AG10803 (cell line): ENCODE measurements at places on chromosomes 7 and 10.

DNA sequence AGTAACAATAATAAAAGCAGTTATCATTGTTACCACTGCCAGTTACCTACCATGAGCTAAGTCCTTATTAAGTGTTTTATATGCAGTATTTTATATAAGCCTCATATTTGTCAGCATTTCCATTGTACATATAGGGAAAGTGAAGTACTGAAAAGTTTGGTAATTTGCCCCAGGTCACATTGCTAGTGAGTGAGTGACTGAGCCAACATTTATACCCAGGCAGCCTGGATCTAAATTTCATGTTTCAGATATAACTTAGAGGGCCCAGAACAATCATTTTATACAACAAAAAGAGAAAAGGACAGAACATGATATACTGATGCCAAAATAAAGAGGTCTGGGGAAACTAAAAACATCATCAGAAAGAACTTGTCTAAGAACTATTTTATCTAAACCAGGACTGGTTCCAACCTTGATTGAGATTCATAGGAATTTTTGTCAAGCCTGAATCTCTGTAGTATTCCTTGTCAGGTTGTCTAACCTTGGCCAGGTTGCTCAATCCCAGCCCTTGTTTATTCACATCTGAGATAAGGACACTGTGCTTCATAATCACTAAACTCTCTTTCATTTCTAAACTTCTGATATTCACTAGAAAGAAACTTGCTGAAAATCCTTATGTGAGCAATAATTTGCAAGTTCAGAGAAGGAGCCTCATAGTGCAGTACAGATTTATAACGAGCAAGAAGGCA, 308.2 kb downstream of the IPMK start:
- no peak for DNase-seq

DNA sequence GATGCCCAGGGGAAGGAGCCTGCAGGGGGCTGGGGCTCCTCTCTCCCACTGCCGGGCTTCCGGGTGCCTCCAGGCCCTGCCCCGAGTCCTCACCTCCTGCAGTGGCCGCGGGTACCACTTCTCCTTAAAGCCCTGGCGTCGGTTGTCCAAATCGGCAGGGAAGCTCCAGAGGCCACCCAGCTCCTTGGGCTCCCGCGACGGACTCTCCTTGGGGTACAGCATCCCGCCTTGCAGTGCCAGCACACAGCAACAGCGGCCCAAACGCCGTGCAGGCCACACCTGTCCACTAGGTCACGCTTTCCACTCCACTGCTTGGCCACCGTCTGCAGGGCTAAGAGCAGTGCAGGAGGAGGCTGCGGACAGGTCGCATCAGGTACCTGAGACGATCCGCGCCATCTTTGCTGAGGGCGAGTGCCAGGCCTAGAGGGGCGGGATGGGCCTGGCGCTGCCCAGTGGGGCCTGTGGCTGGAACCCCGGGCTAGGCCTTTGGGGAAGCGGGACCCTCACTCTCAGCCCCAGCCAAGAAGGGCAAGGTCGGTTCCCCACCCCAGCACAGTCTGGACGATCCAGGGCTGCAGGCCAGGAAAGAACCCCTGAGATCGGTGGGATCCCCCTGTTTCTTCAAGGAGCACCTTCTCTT, 47.7 kb upstream of the ZNF479 start:
- no peak for DNase-seq

DNA sequence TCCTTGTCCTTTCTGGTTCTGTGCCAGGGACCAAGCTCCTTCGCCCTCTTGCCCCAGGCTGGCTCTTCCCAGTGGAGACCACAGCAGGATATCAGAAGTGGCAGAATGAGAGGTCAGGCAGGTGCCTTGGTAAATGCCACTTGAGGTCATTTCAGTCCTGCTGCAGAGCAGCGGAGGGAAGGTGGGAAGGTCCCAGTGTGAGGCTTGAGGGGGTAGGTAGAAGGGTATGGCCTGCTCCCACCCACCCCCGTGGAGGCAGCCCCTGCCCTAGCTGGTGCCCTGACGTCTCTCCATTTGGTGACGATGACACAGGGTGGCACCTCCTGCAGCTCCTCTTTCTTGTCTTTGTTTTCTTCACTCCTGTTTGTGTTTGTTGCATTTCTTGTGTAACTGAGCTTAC, 538.8 kb downstream of the TCERG1L start:
- no peak for DNase-seq

DNA sequence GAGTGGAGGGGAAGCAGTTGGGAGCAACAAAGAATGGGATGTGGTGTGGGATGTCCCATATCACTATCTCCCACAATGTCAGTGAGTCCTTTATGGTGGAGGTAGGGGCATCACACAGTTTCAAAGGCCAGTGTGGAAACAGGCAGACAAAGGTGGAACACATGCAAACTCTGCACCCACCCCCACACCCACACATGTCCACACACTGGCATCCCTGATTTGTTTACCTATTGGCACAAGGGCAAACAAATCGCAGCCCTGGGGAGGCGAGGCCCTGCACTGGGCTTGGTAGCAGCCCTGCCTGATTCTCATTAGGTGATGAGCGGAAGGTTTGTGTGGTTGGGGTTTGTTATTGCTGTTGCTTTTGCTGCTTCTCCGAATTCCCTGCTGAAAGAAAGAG, 243.3 kb downstream of the GRID1 start:
- DNase-seq, result no peak

GRCh38 chr7:34109936-34110780, 204.8 kb downstream of the BMPER start:
- no peak for DNase-seq

DNA sequence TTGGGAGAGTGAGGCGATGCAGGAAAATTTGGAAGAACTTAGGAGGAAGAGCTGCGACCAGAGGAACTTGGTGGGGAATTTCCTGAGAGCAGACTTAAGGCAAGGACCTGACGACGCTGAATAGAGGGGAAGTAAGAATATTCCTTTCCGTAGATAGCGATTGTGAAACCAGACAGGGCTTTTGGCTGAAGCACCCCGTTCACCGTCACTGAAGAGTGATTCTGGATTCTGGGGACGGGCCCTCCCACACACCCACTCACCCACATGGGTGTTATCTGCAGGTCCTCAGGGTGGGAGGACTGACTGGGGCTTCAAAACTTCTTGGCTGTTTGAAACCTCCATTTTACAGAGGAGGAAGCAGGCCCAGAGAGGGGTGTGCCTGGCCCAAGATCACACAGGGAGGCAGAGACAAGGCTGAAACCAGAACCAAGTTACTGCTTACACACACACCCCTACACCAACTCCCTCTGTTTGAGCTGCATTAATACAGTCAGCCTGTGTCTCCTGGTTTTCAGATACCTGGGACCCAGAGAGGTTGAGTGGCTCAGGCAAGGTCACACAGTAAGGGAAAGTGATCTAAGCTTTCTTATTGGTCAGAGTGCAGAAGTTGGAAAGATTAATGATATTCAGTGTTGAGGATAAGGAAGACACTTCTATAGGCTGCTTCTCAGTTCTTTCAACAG, 37.2 kb upstream of the CDH23 start:
- DNase-seq, result no peak

GRCh38 chr10:29181936-29182335, 106.9 kb upstream of the LYZL1 start:
- peak; percentile 45 for DNase-seq

DNA sequence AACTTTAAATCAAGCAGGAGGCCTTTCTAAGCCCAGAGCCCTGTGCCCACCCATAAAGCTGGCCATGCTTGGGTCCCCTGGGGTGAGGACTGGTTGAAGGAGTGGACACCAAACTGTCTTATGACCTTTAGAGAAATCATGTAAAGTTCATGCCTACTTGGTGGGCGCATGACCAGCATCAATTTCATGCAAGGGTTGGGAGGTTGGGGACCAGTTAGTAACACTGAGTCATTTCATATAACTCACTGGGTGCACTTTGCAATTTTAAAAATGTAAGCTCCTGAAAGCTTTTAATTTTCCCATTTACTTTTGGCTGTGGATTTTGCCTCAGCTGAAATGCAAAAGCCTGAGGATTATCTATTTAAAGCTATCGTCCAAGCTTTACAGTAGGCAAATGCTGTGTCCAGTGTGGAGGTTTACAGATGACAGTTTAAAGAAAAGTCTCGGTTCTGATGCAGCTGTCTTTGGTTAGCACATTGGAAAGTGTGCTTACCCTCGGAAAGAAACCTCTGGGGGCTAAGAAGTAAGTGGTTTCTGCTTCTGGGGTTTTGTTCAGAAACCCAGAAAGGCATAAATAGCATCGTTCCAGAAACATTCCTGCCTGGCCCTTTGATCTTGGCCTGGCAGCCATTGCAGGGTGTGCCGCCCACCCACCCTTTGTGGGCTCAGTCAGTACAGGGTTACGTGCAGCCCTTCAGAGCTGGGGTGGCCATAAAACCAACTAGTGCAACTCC, 48.8 kb upstream of the CHST15 start:
- no peak for DNase-seq

DNA sequence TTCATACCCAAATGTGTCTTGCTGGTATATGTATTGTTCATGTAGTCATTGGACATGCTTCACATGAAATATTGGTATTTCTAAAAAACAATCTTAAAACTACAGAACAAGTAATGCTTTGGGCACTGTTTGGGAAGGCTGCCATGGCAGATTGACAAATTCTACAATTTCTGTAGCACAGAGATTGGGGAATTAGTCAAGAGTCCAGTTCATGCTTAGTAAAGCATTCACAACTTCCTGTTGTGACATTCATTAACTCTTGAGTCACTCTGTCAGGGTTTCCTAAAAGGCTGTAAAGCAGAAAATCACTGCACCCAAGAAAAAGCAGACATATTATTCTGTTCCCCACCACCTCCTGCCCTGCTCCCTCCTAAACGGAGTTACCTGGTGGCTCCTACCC, 398.9 kb downstream of the PHTF2 start:
- peak; percentile 92 for DNase-seq

DNA sequence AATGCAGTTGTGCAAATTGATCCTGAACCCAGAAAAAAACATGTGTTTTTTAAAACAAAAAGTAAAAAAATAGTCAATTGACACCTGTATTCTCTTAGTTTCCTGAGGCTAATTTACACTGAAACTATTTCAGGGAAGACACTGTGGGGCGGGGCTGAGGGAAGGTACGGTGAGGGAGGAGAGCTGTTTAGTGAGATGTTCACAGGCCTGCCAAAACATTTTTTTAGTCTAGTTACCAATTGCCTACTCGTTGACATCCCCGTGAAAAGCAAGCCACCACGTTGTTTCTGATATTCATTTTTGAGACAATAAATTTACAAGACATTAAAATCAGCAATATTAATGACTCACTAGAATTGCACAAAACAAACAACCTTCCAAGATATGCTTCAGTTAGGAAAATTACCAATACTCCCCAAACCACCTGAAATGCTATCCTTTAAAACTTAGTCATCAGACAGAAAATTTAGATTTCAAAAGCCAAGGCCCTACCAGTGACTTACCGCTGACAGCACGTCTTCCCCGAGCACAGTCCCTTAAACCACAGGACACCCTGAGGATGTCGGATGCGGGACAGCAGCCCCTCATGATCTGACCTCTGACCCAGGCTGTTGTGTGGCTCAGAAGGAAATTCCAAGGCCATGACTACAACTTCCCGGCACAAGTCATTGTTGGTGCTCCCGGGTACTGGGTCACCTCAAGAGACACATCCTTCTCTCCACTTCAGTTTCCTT, 279.2 kb downstream of the PRPF18 start:
- peak; percentile 62 for DNase-seq

DNA sequence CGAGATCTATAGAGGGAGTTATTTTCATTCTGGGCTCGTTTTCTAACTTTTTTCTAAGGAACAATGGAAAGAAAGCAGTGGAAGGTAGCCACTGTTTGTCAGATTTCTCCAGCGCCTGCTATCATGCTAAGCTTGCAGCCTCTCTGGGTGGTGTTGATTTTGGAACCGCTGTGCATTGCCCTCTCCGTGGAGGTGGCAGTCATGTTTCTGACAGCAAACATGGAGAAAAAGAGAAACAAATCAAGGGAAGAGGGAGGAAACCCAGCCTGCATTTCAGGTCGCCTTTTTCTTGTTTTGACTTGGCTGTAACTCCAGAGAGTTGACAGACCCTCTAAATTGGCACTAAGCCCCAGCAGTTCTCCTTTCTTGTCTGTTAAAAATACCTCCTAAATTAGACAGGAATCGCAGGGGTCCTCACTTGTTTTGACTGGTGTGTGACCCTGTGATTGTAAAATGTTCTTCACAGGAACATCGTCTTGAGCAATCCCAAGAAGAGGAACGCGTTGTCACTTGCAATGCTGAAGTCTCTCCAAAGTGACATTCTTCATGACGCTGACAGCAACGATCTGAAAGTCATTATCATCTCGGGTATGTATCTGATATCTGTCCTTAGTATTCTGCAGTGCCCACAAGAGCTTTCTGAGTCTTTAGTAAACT, 4.8 kb downstream of the ECHDC3 start:
- DNase-seq, result no peak

GRCh38 chr10:86506062-86506461, 15.5 kb downstream of the WAPL start:
- DNase-seq, result no peak

DNA sequence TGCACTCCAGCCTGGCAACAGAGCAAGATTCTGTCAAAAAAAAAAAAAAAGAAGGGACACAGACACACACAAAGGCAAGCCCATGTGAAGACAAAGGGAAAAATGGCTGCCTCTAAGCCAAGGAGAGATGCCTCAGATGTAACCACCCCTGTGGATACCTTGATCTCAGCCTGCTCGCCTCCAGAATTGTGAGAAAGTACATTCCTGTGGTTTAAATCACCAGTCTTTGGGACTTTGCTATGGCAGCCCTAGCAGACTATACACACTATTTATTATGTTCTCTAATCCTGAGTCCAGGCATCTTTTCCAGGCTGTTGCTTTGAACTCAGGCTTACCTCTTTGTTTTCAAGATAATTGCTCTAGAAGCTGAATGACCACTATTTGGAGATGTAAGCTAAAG, 494.3 kb downstream of the GALNT17 start:
- peak; percentile 79 for DNase-seq

GRCh38 chr7:52639126-52639525, 396.3 kb upstream of the POM121L12 start:
- DNase-seq, result no peak

GRCh38 chr7:76515999-76516443, 5.7 kb downstream of the UPK3B start:
- DNase-seq, result peak; percentile 35

- DNase-seq, result no peak
These were observed 23.7 kb downstream of the CAV1 start for GRCh38 chr7:116548506-116548905.

DNA sequence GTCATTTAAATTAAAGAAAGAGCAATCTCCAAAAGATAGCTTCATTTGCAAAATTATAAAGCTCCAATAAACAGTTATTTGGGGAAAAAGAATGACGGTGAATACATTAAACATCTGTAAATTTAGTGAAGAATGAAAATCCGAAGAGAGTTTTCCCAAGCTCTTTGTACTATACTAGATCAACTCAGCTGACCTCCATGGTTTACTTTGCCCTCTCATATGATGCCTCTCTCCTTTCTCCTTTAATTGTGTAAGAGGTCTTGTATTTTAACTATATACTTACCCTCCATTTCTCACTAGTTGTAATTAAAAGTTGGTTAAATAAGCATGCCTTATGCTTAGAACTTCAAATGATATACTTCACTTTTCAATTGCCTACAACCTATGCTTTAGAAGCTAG, 125.8 kb downstream of the CACNA2D1 start:
- DNase-seq, result no peak

DNA sequence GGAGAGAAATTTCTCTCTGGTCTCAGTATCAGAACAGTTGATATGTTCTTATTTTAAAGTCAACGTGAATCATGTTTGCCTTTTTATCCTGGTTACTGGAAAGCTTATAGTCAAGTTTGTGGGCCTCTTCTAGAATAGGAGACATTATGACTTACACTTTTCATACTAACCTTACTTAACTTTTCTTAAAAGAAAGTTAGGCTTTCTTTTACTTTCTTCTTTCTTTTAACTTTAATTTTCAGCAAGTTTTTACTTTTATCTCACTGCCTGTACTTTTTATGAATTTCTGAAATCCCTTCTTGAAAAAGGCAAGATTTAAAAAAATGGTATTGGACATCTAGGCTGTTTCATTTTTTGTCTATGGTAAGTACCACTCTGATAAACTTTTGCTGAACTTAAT, 75.2 kb upstream of the DNAJB12 start:
- no peak for DNase-seq
